ENCODE measurements at places on chromosomes 4 and X.

- no peak for DNase-seq
Measured at GRCh38 chr4:26821677-26822503, 38.8 kb upstream of the STIM2 start.

GRCh38 chr4:89000844-89001360, 56.1 kb downstream of the FAM13A start:
- peak; percentile 4 for DNase-seq

DNA sequence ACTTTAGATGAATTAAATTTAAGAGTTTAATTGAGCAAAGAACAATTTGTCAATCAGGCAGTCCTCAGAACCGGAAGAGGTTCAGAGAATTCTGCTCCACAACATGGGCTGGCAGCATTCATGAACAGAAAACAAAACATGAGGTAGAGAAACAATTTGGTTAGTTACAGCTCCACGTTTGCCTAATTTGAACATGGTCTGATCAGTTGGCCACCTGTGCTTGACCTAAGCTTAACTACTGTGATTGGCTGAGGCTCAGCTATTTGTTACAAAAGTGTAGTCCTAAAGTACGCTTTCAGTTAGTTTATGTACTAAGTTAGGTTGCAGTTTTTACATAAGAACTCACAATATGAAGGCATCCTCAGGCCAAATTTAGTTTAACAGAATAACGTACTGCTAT, 258.6 kb downstream of the ADAM29 start:
- no peak for DNase-seq

DNA sequence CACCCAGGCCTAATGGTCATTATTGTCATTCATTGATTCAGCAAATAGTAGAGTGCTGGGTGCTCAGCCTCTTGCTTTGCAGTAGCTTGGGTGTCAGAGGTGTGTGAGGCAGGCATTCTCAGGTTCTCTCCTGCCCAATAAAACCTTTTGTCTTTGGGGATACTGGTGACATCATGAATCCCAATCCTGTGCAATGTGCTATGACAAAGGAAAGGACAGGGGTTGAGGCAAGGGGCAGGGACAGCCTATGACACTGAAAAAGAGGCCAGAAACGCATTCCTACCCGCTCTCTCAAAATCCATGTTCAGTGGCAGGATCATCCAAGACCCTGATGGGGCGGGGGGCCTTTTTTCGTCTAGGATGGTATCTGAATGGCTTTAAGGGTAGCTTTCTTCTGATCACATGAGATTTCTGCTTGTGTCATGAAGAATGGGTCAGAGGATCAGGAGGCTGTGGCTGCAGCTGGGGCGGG, 1.5 kb upstream of the FAM193A start:
- DNase-seq = no peak

- no peak for DNase-seq
Measured at GRCh38 chr4:52203351-52203750, 152.2 kb downstream of the SPATA18 start.

- no peak for DNase-seq
Measured at GRCh38 chr4:186570193-186570996, 15.0 kb upstream of the MTNR1A start.

DNA sequence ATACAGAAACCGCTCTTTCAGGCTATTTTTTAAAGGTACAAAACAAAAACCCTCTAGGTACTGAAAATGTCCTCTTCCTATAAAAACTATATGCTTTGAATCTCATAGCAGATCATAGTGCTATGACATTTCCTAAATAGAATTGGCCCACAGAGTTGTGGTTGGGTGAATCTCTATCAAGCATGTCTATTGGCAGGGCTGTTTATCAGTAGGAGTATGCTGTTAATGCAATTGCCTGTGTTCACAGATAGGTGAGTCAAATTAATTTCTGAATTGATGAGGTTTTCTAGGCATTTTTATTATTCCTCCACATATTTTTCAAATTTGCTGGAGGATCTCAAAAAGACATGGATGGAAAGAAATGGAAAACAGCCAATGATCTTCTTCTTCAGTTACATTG, 73.9 kb downstream of the QRFPR start:
- DNase-seq = no peak

DNA sequence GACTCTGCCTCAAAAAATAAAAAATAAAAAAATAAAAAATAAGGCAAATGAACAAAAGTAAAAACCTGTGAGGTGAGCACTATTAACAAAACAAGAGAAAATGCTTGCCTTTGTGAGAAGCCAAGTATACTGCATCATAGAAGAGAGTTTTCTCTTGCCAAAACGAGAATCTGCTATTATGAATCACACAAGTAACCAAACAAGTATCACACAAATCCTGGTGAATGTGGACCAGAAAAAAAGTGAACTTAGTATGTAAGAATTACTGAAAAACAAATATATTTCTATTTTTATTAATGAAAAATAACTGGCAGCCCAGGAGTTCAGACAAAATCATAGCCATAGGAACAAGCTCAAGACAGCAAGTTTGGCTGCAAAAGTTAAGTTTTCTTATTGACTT, 193.5 kb downstream of the PDGFC start:
- DNase-seq = no peak
